ENCODE measurements at places on chromosomes 4 and X.

DNA sequence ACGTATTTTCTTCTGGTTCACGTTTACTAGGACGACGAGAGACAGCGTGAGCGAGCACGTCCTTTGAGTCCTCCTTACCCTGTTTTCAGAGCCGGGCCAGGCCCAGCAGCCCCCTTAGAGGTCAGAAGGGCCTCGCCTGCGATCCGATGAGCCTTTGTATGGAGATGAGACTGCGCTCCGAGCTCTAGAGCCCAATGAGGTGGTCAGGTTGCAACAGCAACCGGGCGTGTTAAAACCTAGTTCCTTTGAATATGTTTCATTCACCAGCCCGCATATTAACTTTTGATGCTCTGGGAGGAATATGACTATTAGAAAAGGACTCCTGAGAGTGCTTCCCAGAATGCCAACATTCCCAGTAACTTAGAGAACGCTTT lies 55.6 kb upstream of the TADA2B start:
- no peak for DNase-seq

- no peak for DNase-seq
Observed at GRCh38 chr4:26377328-26378311, 56.8 kb downstream of the RBPJ start.

GRCh38 chrX:129553619-129554288 lies 13.7 kb downstream of the OCRL start:
- no peak for DNase-seq

GRCh38 chr4:52244848-52245247 lies 193.7 kb downstream of the SPATA18 start:
- DNase-seq, result no peak

GRCh38 chr4:10656988-10657387 lies 27.6 kb downstream of the CLNK start:
- no peak for DNase-seq

DNA sequence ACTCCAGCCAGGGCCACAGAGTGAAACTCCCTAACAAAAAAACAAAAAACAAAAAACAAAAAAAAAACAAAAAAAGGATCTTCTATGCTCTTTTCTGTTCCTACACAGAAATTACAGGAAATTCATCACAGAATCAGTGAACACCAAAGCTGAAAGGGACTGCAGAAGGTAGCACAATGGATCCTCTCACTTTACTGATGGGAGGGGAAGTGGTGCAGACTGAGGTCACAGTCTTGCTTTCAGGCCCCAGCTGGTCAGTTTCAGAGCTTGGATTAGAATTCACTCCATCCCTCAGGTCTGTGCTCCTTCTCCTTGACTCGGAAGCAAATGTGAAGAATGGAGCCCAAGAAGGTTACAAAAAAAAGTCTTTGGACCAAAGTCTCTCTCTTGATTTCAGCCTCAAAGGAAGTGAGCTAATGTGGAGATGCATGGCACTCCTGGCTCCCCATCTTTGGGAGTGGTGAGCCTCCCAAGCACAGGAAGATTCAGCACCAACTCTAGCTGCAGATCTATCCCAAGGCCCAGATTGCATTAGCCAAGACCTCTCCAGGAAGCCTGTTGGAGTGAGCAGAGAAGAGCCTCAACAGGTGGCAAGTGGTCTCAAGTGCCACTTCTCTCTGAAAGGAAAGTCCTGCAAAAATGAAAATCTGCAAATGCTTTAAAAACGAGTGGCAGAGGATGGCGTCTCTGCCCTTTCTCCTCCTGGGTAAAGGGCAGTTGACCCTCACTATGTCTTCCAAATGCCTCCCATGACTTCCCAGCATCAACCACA lies 176.0 kb downstream of the MAML3 start:
- no peak for DNase-seq

GRCh38 chrX:55523356-55523755 lies 33.7 kb upstream of the USP51 start:
- DNase-seq, result no peak

DNA sequence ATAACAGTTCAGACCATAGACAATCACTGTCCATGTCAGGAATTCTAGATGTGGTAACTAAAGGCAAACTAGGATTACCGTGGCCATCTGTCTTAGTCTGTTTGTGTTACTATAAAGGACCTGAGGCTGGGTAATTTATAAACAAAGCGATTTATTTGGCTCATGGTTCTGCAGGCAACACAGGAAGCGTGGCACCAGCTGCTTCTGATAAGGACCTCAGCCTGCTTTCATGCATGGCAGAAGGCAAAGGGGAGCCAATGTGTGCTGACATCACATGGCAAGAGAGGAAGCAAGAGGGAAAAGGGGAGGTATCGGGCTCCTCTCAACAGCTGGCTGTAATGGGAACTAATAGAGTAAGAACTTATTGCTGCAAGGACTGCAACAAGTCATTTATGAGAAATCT lies 376.7 kb downstream of the GPM6A start:
- DNase-seq, result no peak

DNA sequence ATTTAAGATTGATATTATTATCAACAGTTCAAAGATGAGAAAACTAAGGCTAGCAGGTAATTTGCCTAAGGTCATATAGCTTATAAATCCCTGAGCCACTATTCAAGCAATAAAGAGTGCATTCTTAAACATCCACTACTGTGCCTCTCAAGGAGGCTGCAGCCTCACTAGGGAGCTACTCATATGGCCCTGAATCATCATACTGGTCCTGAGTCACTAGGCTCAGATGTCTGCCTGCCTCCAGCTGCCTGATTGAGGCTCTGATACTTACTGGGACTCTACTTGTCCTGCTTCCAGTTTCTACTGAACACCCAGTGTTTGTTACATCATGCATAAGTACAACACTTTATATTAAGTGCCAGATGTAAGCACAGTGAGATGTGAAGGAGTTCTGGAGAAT lies 110.7 kb downstream of the AASDH start:
- no peak for DNase-seq

DNA sequence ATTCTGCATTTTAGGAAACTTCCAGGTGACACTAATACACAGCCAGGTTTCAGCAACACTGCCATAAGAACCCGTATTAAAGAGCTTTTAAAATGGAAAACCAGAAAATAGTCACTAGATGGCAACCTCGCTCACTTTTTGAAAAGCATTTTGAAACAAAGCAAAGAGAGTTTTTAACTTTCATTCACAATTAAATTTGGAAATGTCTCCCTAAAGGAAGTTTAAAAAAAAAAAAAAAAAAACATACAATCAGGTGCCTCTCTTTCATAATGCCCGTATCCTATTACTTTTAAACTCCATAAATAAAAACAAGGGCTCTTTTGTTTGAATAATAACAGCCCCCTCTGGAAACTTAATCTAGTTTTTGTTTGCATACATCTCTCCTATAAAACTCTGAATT lies 20.3 kb downstream of the MEPE start:
- no peak for DNase-seq

GRCh38 chr4:122356317-122356808 lies 22.4 kb upstream of the ADAD1 start:
- DNase-seq, result no peak

- no peak for DNase-seq
Observed at GRCh38 chr4:48588230-48589097, 98.4 kb downstream of the ZAR1 start.

DNA sequence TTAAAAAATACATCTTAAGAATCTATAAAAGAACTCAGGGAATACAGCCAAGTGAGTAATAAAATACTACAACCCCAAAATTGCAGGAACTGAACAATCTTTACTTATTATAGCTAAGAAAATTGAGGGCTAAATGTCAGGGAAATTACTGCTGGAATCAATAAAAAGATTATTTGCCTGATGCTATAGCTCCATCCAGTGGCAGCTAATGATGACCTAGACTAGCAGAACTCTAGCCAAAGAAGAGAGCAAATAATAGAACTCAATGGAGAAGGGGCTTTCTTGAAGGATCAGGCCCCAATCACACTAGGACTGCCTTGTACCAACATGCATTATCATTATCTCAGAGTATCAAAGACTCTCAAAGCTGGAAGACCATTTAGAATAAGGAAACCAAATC lies 85.0 kb upstream of the FAM241A start:
- DNase-seq, result no peak

- no peak for DNase-seq
Observed at GRCh38 chr4:94011190-94011589, 182.6 kb downstream of the ATOH1 start.

GRCh38 chrX:72666451-72666850 lies 47.7 kb downstream of the PHKA1 start:
- no peak for DNase-seq

- no peak for DNase-seq
Observed at GRCh38 chr4:156073976-156074375, 120.3 kb upstream of the CTSO start.

GRCh38 chr4:7156328-7156727 lies 36.0 kb upstream of the SORCS2 start:
- no peak for DNase-seq

- DNase-seq, result no peak
Observed at GRCh38 chr4:173436771-173437265, 37.9 kb upstream of the SCRG1 start.

DNA sequence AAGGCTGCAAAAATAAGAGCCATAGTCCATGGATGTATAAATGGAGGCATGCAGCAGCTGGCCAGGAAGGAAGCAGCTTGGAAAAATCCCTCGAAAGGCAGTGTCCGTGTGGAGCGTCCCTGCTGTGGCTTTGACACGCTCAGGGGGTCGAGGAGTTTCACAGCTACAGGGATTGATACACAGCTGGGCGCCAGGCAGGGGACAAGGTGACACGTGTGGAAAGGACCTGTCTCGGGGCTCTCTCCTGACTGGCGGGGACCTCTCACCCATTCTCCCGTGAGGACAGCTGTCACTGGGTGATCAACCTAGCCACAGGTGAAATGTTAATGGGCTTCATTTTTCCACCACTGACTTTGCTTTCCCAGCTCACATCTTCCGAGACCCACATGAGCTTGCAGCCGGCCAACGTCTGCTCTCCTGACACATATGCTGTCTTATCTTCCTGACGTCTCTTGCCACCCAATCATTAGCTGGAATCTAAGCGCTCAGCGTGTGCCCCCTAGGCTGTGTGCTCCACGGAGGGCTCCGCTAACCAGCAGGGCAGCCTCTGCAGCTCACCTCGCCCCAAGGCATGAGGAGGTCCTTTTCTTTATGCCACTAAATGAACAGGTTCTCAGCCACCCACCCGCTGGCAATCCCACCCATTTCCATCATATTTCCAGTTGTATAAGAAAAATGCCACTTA lies 89.4 kb upstream of the AFAP1 start:
- DNase-seq, result no peak

- DNase-seq, result peak; percentile 31
Observed at GRCh38 chr4:110516106-110516922, 40.4 kb downstream of the ENPEP start.
